ENCODE measurements at places on chromosomes 7 and 10.

GRCh38 chr7:27189295-27189996 is 4.4 kb upstream of the HOXA11 start:
- DNase-seq: no peak

GRCh38 chr7:118059209-118059608 is 124.8 kb upstream of the LSM8 start:
- no peak for DNase-seq

DNA sequence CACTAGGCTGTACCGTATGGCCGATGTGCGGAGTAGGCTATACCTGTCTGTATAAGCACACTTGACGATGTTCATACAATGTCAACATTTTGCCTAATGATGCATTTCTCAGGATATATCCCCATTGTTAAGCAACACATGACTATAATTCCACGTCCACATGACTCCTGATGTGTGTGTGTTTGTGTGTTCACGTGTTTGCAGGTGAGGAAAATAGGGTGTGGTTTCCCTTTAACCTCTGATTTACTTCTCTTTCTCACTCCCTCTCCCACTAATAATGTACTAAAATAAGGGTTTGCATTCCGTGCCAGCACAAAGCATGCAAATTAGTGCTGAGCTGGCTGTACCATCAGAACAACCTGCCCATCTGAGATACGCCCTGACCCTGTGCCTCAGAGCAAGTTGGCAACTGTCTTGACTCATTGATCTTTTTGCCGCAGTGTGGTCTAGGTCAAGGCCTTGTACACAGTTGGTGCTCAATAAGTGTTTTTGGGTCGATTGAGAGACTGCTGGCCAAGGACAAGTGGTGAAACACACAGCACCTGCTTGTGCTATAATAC is 64.6 kb upstream of the DOCK1 start:
- DNase-seq: no peak

- no peak for DNase-seq
Observed at GRCh38 chr7:129492391-129492790, 9.9 kb upstream of the SMKR1 start.

- DNase-seq: no peak
Observed at GRCh38 chr7:106112972-106113421, 885 bp upstream of the SYPL1 start.

GRCh38 chr10:20890009-20890408 is 7.1 kb downstream of the NEBL start:
- no peak for DNase-seq

- DNase-seq: no peak
Observed at GRCh38 chr7:10888861-10889260, 84.8 kb upstream of the PHF14 start.

DNA sequence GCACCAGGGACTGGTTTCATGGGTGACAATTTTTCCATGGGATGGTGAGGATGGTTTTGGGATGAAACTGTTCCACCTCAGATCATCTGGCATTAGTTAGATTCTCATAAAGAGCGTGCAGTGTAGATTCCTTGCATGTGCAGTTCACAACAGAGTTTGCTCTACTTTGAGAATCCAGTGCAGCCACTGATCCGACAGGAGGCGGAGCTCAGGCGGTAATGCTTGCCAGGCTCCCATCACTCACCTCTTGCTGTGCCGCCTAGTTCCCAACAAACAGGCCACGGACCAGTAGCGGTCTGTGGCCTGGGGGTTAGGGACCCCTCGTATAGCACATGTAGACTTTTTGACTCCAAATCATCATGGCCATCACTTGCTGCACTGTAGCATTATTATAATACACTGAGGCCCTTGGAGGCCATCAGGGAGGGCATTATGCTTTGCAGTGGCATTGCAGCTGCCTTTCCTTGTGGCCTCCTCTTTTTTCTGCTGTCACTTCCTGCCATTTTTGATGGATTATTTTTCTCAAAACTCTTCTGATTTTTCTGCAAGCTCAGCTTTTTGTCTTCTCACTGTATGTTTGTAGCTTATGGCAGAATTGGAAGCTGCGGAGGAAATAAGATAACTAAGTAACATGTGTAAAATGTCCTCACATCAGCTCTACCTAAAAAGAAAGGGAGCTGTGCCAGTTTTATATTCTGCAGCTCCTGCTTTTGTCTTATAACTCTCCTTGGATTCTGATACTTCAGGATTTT is 18.5 kb downstream of the CSGALNACT2 start:
- no peak for DNase-seq

- DNase-seq: peak; percentile 7
Observed at GRCh38 chr7:149196151-149196704, 882 bp downstream of the ZNF282 start.

DNA sequence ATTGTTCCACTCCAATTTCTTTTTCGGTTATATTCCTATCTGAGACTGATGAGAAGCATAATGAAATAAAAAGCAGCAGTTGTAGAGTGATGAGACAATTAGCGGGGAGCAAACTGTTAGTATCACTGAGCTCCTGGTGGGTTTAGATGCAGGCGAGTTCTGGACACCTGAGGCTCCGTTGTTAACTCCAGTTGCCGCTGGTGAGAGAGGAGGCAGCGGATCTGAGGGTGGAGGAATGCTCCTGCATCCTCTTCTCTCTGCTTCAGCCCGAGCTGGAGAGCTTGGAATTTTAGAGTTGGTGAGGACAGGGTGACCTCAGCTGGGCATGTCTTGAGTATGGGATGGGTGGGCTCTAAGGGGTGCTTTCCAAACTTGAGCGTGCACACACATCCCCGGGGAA is 31.4 kb downstream of the LRMDA start:
- DNase-seq: no peak

DNA sequence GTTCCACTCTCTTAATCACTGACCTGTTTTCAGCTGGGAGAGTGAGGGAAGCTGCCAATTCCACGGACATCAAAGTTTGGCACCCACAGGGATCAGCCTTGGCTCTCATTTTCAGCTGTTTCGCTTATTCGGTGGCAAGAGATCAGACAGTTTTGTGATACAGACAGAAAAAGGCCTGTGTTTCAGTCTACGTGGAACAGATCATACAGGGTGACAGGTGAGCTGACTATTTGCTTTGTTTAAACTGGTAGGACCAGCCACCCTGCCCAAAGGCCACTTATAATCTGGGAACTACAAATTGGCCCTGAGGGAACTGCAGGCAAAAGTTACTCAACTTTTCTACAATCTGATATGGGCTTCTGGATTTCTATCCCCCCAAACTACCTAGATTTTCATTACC is 128.6 kb downstream of the ZNF467 start:
- no peak for DNase-seq

DNA sequence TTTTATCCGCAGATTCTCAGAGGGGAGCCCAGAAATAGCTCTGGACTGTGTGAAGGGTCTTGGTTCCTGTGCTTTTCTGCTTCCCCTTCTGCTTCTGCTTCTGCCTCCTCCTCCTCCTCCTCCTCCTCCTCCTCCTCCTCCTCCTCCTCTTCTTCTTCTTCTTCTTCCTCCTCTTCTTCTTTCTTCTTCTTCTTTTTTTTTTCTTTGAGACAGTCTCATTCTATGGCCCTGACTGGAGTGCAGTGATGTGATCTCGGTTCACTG is 11.6 kb downstream of the PDZD7 start:
- no peak for DNase-seq

GRCh38 chr10:80485946-80486764 is 32.0 kb downstream of the TSPAN14 start:
- DNase-seq: no peak

GRCh38 chr10:14382022-14382421 is 51.3 kb upstream of the FRMD4A start:
- peak; percentile 57 for DNase-seq

DNA sequence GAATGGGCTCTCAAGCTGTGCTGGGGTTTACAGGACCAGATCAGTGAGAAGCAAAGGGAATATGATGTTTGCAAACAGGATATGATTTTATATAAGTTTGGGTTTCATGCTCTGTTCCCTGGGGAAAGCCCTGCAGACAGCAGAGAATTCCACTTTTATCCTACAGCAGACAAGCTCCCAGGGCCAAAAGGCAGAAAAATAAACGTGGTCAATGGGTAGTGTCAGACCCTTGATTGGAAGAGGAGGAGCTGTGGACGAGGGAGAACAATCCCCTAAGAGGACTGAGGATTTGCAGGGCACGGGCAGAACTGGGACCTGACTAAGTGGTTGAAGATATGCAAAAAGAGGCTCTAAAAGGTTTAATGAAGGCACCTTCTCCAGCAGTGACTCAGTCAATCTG is 275.3 kb downstream of the HDAC9 start:
- no peak for DNase-seq

GRCh38 chr7:44884621-44885393 is 523 bp downstream of the PURB start:
- DNase-seq: peak; percentile 24

- no peak for DNase-seq
Observed at GRCh38 chr10:24115403-24115802, 93.5 kb upstream of the KIAA1217 start.

DNA sequence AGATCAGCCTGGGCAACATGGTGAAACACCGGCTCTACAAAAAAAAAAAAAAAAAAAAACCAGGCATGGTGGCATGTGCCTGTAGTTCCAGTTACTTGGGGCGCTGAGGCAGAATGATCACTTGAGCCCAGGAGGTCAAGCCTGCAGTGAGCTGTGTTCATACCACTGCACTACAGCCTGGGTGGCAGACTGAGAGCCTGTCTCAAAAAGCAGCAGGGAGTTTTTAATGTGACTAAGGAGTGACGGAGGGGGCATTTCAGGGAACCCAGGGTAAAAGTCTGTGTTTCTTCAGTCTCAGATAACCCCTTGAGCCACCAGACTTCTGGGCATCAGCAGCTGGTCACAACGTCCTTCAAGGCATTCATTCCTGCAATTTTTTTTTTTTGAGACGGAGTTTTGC is 2.2 kb upstream of the C10orf95 start:
- no peak for DNase-seq

DNA sequence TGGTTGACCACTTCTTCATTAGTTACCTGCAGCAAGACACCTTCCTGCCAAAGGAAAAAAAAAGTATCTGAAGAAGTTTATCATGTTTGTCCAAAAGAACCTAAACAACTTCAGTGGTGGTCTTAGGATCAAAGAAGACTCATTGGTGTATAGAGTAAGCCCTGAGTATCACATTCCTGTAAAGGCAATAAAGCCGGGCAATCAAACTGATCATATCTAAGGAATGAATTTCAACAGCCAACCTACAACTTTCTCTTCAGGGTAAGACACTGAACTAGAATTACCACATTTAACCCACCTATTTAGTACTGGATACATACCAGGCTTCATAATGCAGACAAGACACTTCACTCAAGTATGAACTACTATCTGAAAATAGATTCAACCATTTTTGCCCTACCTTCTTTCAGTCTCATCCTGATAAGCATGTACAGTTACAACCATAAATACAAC is 10.1 kb downstream of the HNRNPA2B1 start:
- DNase-seq: no peak

GRCh38 chr10:116138897-116139296 is 134.1 kb downstream of the GFRA1 start:
- DNase-seq: no peak

DNA sequence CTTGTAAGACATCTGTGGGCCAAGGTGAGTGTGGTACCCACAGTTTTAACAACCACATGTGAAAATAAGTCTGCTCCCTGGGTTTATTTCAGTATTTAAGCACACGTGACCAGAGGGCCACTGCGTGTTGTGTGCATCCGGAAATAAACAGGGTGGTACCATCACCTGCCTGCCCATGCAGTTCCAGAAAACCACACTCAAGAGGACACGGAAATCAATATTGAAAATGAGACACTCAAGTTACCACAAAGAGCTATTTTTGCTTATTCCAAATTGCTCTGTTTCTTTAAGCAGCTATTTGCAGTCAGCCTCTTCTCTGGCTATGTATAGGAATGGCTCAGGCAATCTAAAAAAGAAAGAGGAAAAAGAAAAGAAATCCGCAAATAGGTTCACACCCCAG is 71.8 kb upstream of the LOXL4 start:
- no peak for DNase-seq

DNA sequence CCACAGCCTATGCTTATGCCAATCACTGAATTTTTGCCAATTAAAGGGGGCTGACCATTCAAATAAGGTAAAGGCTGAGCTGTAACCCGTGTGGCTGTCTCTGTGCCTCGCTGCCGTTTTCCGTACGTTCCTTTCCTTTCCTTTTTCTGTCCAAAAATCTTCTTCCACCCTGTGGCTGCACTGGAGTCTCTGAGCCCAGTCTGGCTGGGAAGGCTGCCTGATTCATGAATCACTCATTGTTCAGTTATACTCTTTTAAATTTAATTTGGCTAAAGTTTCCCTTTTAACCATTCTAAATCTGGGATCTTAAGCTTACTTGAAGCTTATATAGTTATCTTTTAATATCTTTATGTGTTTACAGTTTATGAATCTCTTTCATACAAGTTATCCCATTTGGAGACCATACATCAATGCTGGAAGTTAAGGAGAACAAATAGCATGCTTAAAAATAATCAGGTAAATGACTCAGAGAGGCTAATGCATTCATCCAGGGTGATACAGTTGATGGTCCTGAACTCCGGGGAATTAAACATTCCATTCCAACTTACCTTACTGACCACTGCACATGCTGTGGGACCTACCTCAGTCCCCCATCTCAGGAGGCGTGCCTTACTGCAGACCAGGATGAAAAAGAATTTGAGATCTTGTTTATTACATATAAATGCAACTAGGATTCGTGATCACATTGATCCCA is 385.3 kb upstream of the ADARB2 start:
- DNase-seq: no peak

DNA sequence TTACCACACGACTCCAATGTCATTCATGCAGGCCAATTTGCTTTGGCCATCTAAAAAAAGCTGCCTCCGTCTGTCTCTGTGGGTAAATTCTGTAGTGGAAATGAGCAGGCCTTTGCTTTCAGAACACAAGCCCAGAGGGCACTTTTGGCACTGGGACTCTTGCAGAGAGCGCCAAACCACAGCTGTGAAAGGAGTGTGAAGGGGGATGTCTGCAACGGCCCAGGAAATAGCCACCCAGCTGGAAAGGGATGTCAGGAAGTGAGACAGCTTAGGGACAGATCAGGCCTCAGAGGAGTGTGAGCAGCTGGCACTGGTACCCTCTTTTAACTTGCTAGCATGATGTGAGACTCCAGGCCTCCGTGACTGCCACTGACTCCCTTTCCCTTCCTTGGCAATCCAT is 152.4 kb downstream of the DKK1 start:
- no peak for DNase-seq

- DNase-seq: peak; percentile 71
Observed at GRCh38 chr10:14648005-14648765, 126.5 kb downstream of the FAM107B start.

GRCh38 chr10:89367529-89367928 is 10.3 kb upstream of the IFIT1B start:
- DNase-seq: no peak

DNA sequence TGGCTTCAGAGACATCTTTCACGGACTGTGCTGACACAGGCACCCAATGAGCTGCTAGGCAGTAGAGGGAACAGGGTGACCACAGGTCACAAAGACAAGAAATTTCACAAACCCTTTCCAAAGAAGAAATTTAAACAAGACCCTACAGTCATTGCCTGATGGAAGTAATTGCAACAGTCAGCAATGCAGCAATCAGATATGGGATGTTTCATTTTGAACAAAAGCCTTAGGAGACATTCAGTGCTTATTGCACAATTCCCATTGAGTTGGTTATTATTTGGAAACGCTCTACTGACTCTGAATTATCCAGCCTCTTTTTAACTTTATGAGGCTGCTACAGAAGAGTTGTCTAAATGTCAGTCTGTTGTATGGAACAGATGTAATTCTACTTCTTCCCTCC is 85.5 kb downstream of the ETV1 start:
- no peak for DNase-seq

All from activated CD4-positive, alpha-beta T cell treated with anti-CD3 and anti-CD28 coated beads, Interleukin-2, amount 50 U/mL, for 4 hours (primary cell).